ENCODE measurements at places on chromosomes 4 and X.

DNA sequence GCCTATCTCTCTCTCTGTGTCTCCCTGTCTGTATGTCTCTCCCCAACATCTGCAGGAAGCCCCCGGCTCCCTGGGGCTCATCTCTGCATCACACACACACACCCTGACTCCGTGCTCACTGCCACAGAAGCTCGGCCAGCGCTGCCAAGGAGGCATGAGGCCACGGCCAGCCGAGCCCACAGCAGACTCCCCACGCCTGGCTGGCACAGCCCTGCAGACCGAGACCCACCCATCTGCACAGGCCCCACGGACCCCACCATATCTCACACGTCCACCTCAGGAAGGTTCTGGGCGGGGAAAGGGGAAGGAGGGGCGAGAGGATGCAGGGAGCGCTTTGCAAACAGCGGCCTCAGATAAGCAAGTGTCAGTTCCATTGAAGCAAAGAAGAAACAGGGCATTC, 28.5 kb upstream of the SLC25A6 start:
- DNase-seq = no peak

- DNase-seq = no peak
Observed at GRCh38 chrX:70336767-70337166, 46.9 kb downstream of the KIF4A start.

DNA sequence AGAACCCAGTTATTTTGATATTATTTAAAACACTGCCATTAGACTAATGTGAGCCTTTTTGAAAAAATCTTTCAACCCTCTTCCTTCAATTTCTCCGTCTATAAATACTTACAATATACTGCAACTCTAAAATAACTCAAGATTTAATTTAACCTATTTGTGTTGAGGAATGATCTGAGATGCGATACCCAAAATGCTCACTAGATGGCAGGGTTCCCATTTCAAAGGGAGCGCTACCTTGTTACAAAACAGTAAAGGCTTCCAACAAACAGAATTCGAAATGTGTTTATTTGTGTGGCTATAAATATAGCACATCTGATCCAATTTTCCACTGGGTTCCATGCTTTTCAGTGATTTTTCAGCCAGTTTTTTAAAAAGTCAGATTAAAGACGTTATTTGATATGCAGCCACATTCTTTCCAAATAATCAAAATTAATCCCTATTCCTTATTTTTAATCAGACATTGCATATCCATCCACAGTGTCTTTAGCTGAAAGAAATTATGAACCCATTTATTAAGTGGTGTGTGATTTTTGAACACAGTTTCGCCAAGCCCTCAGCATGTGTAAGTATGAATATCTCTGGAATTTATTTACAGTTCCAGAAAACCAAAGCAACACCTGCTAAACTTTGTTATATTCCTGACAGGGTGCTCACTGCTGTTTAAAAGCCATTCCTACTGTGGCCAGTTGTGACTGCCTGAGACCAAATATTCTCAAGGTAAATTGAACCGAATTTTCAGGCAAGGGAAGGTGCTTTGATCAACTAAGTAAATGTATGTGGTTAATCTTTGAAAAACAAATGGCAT, 668.0 kb upstream of the LCORL start:
- peak; percentile 44 for DNase-seq

DNA sequence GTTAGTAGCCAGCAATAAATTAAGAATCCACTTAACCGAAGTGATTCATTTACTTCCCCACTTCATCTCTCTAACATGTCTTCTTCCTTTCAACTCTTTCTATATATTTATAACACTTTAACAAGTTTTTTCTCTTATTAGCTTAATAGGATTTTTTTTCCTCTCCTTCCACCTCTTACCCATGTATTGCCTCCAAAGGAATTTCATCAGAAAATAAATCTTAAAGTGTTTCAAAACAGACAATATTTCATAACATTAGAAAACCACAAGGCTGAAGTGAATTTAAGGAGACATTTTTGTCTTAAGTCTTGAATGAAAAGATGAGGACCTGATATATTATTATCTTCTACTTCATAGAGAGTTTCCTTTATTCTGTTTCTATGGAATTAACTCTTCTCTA, 101.5 kb downstream of the PDGFC start:
- no peak for DNase-seq

DNA sequence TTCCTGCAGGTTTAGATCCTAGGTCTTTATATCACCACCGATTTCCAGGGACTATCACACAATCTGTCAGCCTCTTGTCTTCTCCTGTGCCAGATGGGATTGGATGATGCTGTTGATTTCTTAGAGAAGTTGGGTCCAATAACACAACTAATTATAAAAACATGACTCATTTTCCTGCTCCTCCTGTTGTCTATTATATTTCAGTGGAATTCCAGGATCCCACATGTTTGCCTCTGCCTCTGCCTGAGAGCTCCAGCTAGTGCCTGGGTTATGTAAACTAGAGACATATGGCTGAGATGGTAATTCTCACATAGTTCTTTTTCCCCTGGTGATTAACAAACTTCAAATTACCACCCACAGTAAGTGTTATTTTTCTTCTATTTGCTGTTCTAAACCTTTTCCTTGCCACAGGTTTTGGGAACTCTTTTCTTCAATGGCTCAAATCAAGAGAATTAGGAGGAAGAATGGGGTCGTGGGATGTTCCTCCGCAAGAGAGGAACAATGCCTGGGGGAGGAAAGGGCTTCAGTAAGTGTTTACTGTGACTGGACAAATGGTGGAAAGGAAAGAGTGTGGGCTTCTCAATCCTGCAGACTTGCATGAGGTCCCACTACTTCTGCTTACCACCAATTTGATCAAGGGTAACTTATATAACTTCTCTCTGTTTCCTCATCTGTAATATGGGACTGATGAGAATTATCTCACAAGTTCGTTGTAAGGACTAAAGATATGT, 3.4 kb upstream of the HOPX start:
- DNase-seq = no peak

- DNase-seq = no peak
Observed at GRCh38 chr4:183249854-183250253, 70.2 kb downstream of the CLDN22 start.

DNA sequence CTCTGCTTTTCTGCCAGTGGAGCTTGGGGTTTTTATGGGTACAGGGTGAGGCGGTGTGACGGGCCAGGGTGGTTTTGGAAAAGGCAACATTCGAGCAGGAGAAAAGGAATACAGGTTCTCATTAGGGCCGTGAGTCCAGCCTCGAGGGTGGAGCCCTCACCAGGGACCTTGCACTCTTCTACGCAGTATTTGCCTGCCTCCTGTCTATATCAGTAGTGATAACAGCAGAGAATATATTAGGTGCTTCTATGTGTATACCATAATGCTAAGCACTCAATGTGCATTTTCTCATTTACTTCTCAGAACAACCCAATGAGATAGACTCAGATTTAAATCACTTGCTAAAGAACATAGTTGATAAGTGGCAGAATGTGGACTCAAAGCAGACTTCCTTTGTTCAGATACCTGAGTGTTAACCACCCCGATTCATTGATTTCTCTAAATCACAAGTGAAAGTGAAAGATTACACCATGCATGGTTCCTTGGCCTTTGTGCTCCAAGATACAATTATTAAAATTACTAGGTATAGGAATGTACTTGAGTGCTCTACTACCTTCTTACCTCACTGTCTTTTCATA, 403.9 kb downstream of the PCDH7 start:
- no peak for DNase-seq

DNA sequence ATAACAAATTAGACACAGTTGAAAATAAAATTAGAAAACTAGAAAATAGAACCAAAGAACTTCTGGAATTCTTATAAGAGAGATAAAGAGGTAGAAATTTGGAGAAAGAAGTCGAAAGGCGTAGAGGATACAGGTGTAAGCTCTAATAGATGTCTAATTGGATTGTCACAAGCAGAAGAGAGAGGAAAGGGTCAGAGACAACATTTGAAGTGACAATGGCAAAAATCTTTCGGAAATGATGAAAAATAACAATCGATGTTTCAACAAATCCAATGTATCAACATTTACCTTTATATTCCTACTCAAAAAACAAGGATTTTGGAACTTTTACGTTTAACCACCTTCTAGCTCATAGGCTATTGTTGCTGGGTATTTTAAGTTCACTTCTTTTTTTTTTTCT, 3.8 kb downstream of the CXCL8 start:
- DNase-seq = no peak

DNA sequence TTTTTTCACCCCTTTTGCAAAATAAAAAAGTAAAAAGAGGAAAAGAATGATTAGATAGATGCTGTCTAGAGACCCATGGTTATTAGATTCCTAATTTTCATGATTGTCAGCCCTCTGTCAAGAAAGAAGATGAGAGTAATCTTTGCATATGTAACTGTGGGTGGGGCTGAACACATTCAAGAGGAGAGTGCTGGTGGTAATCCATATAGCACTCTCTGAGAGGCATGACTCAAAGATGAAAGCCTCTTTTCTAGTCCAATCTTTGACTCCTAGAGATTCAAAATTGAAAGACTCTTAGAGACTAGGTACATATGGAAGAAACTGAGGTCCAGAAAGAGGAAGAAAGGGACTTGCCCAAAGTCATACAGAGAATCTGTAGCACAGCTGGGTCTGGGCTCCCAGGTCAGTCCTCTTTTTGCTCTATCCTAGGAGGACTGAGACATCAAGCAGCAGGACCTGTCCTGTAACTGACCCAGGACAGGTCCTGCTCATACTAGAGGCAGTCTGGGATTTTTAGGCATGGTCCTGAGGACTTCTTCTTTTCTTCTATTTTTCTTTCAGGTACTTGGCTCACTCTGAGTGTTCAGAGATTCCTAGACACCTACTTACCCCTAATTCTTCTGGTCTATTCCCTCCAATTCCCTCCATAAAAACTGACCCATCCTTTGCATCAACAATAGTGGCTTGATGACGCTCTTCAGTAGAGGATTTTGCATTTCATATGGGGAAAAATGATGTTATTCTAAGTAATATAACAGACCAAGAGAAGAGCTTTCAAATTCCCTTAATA, 23.8 kb downstream of the VSIG4 start:
- DNase-seq = no peak

- DNase-seq = no peak
Observed at GRCh38 chr4:102614801-102615200, 113.6 kb downstream of the NFKB1 start.

GRCh38 chrX:37603938-37604409, 32.5 kb downstream of the LANCL3 start:
- no peak for DNase-seq

DNA sequence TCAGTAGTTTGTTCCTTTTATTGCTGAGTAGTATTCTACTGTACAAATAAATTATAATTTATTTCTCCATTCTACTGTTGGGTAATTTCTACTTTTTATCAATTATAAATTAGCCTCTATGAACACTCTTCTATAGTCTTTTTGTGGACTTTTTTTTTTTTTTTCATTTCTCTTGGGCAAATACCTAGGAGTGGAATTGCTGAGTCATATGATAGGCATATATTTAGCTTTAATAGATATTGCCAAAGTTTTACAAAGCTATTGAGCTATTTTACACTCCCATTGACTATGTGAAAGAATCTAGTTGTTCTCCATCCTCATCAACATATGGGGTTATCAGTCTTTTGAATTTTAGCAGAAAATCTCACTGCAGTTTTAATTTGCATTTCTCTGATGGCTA, 12.6 kb downstream of the NYX start:
- no peak for DNase-seq

DNA sequence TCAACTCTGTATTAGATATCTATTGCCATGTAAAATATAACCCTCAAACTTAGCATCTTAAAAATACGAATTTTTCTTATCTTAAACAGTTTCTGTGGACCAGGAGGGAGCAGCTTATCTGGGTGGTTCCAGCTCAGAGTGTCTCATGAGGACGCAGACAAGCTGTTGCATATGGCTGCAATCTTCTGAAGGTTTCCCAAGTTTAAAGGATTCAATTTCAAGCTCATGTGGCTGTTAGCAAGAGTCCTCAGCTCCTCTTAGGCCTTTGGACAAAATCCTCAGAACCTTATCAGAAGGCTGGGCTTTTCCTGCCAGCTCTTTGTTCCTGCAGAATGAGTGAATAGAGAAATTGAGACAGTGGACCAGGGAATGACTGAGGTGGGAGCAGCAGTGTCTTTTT, 2.8 kb upstream of the CTSO start:
- DNase-seq = no peak

- no peak for DNase-seq
Observed at GRCh38 chr4:35250761-35251160, 993.6 kb downstream of the ARAP2 start.

- peak; percentile 55 for DNase-seq
Observed at GRCh38 chr4:15654593-15655222, 449 bp downstream of the FBXL5 start.

DNA sequence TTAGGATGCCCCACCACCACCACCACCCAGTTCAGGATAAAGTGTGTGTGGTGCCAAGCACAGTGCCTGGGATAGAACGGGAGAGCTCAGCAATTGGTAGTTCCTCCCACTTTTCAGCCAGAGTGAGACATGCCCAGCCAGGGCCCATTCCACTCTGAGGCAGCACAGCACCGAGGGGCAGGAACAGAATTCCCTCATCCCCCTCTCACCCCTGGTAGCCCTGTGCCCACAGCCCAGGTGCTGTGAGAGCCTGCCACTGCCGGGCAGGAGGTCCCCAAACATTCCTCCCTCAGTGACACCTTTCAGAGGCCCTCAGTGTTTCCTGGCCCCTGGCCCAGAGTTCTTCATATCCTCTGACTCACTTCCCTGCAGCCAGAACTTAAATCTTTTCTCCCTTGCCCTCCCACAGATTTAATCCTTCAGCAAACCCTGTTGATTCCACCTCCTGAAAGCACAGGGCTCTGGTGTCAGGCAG, 8.1 kb downstream of the RIPPLY1 start:
- DNase-seq = no peak

DNA sequence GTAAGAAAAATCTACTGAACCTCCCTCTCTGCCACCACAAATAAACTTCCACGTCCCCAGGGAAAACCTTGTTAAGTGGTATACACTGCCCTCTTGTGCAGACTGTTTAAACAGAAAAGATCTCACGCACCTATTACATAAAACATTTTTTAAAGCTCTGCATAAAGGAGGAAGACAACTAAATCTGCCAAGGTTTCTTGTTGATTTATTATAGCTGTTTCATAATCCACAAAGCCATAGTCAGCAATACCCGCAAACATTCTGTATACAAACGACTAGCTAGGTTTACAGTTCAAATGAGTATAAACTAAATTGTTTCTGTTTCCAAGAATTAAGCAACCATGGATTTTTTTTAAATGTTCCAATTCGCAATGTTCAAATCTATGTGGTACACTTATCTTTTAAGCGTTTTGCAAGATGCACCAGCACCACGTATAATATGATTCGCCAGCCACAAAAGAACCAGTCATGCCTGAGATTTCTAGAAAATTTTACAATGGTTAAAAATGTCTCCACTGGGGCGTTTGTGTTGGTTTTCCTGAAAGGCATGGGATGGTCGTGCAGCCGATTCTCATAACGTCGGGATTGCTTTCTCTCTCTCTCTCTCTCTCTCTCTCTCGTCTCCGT, 164.6 kb downstream of the PRKX start:
- DNase-seq = peak; percentile 6

DNA sequence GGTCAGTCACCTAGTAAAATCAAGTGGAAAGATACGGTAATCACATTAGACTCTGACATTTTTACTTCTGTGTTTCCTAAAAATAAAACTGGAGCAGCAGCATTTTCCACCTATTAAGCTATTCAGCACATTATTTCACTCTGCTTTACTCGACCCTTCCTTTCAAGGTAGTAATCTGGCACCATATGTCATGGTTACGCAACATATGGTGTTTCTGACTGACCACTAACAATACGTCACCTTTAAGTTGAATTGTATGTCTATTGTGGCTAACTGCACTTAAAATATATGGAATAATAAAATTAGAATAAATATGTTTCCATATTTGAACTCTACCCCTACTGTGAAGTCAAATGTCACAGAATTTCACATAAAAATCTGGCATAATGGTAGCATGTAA, 168.8 kb downstream of the CDS1 start:
- DNase-seq = no peak

All from prostate gland (tissue), 2 donors.